Ecto neural progenitor cell (in vitro differentiated cells): ENCODE measurements at places on chromosomes 11 and 22.

DNA sequence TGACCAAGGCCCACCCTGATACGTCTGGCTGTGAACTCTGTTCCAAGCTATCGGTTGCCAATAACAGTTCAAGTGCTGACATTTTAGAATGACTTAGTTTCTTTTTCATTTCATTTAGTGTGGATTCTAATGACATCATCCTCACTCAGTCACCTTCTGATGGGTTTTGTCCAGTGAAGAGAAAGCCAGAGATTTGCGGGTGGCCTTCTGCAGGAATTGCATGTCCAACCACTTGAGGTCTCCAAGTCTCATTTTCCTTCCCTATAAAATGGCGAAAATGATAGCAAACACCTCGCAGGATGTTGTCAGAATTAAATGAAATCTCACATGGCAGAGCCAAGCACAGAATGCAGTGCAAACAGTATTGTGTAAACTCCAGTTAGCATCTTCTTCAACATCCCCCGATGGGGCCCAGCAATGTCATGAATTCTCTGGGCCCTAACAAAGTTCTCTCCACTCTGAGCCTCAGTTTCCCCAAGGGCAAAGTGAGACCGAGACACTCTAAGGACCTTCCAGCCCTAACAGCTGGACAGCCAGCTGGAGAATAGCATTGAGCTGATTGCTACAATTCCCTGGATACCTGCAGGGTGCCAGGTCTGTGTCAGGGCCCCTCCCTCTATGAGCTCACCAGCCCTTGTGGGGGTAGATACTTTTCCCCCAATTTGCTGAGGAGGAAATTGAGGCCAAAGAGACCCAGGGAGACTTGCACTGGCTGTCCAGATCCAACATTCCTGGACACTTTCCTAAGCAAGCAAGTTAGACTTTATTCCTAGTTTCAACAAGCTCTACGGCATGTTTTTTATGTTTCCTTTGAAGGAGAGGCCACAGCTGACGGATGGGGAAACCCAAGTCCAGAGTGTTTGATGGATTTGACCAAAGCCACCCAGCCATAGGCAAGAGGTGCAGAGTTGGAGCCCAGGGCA lies 286.7 kb downstream of the MN1 start:
- no peak for DNase-seq

DNA sequence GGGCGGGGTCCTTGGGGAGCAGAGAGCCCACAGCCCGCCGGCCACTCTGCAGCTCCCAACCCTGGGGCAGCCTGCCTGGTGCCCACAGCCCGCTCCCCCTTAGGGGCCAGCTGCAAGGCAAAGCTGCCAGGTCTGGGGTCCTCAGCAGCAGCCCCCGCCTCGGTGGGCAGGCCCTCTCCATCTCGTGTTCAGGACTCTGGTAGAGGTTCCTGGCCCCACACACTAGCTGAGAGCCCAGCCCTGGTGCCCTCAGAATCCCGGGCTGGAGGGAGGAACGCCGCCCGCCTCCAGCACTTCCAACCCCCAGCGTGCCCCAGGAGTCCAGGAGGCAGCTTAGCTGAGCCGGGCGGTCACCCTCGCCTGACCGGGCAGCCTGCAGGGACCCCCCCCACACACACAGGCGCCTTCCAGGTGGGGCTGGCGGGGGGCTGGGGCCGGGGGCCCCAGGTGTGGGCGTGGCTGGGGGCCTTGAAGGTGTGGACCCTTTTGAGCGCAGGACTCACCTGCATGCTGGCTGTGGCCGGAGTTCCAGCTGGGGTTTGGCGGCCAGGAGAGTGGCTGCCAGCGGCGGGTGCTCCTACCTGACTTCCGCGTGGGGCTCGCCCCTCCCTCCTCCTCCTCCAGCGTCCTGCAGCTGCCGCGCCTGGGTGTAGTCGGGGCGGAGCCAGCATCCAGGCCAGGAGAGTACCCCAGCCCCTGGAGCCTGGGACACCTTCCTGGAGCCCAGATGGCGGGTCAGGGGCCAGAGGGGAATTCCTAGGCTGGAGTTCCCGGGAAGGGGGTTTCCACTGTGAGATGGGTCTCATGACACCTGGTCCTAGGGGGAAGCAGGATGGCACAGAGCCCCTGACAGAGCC lies at the start of gene ANO9:
Gene ANO9 (minus strand): TSS at position 594 of the 857 bp plus-strand sequence. CDS start 85 bp downstream, at position 509.
- no peak for DNase-seq

GRCh38 chr11:9787260-9787659 lies 123.4 kb downstream of the SWAP70 start:
- no peak for DNase-seq

DNA sequence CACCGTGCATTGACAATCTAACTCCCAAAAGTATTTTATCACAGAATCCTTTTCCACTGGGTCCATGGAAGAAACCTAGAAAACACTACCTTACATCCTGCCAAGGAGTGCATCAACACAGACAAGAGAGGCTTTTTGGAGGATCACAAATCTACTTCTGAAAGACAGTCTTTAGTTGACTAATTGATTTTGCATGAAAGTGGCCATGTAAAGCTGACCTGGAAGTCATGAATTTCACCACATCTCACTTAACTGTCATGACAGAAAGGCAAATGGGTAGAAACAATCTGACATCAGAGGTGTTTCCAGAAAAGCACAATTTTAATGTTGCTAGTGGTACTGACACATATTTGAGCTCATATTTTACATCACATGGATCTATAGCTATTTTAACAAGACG lies 101.6 kb downstream of the FAM76B start:
- no peak for DNase-seq

GRCh38 chr11:96219981-96220623 lies 122.9 kb downstream of the MAML2 start:
- DNase-seq = no peak

- no peak for DNase-seq
Observed at GRCh38 chr11:118691926-118692830, 12.7 kb upstream of the TREH start.

DNA sequence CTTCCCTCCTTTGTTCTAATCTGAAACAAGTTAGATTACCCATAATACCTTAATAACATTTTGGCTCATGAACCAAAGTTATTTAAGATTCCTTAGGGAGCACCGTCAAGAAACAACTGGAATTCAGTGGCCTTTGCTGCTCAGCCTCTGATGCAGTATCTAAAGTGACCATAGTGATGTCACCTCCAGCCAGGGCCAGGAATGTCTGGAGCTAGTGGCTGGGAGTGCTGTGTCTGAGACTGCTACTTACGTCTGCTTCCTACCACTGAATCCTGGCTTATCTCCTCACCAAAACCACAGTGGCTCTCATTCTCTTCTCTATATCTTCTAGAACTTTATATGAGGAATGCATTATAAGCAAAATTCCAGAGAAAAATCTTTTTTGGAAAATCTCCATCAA lies 658.0 kb downstream of the DLG2 start:
- no peak for DNase-seq

GRCh38 chr11:130249371-130249770 lies 65.3 kb downstream of the ZBTB44 start:
- no peak for DNase-seq

DNA sequence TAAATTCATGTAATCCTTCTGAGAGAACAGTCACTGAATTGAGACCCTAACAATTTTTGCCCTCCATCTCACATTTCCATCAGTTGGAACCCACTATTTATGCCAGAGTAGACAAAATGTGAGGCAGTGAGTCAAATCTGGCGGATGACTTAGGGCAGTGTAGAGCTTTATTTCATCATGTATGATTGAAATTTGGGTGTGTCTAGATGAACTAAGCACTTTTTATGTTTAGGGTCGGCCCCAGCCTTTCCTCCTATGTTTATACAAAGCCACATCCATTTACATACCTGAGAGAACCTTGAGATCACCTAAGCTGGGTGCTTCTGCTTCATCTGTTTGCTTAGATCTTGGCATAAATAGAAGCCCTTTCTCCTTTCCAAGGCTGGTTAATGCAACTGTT lies 15.0 kb upstream of the MUC15 start:
- DNase-seq = no peak

DNA sequence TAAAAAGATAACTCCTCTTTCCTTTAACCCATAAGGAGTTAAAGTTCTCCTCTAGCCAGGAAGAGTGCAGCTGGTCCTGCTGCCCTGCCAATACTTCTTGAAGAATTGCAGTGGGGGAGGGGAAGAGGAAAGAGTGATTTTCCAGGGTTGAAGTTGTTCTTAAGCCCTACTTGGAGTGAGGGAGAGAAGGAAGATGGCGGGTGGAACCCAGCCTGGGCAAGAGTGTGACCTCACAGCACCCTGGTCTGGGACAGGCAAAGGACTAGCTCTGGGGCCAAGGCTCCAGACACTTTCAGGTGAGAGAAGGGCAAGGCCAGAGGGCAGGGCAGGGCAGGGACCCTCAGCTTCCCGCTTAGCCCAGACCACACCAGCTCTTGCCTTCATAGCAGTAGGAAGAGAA lies 6.6 kb downstream of the TNKS1BP1 start:
- DNase-seq = no peak

GRCh38 chr11:82775736-82776346 lies 42.2 kb upstream of the FAM181B start:
- peak; percentile 52 for DNase-seq

DNA sequence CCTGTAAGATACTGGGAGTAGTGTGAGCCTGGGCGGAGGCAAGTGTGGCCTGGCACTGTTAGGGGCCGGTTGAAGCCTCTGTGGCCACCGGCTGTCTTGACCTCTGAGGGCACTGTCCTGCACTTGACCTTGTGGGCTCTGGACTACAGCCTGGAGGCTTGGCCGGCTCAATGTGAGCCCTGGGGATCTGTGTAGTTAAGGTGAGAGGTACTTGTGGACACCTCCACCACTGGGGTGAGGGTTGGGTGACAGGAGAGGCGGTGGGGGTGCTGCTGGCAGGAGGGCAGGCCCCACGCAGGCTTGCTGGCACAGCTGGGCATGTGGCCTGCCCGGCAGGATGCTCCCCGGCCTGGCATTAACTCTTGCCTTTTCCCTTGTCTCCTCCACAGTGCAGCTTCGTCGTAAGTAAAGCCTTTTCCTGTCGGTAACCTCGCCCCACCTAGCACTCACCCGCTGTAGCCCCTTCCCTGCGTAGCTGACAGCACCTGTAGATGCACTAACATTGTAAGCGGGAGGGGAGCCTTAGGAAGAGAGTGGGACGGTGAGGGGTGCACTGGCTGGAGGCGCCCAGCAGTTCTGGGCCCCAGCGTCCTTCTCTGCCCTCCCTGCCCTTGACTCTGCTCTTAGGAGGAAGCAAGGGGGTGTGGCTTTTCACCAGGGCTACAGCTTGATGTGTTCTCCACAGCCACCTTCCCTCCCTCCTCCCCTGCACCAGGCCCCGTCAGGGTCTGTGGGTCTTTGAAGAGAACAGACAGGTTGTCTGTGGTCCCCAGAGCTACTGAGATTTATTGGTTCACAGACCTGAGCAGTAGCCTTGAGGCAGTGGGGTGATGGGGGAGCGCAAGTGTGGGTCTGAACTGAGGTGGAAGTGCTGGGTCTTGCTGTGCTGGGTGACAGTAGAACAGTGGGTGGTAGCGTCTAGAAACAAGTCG lies 17.6 kb downstream of the INCENP start:
- DNase-seq = peak; percentile 36

DNA sequence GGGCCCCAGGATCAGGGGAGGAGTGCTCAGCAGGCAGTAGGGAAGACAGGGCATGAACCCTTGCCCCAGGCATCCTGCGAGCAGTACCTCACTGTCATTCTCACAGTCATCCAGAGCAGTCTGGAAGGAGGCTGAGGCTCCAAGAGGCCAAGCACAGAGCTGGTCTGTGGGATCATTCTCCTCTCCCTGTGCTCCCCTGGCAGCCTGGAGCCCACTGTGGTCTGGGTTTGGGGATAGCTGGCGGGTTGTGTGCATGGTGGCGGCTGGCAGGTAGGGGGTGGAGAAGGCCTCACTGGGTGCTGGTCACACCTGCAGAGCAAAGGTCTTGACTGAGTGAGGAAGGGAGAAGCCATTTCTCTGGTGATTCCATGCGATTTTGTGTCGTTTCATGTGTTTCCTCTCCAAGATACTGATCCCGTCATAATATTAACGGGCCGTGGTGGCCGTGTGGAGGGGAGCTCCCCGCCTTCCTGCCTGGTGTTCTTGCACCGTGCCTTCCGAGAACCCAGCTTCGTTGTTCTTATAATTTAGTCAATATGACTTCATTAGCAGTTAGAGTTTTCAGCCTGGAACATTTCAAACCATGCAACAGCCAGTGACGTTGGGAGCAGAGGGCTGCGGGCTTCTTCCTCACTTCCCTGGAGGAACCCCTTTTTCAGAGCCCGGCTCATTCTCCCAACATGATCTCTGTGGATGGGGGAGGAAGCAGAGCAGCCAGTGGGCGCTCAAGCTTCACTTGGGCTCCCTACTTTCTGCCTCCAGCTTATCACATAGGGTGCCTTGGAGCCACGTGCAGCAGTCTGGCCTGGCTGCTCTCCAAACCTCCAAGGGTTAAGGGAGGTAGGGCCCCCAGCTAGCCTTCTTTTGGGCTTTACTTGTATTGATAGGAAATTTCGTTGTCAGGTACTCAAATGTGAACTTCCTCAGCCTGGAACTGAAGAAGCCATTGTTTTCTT lies 20.8 kb upstream of the ADORA2A start:
- DNase-seq = no peak

- DNase-seq = no peak
Observed at GRCh38 chr22:43004362-43005035, 10.4 kb downstream of the PACSIN2 start.

DNA sequence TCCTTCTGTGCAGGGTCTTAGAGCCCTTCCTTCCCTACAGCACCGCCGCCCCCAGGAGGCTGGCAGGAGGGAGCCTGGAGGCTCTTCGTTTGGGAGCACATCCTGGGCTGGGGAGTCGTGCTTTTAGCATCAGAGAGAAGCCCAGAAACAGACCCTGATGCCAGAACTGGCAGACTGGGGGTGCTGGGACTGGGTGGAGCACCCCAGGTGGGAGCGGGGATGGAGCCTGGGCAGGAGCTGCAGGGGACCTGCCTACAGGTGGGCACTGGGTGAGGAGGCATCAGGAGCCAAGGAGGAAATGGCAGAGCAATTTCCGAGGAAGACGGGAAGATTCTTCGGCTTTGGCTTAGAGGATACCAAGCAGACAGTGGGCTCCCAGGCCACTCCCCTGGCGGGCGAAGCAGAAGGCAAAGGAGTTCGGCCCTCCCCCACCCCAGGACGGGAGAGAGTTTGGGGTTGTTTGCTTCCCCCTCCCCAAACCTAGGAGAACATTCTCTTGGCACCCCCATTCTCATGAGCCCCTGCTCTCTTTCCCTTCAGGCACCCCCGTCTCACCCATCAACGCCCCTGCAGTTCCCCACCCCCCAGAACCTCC lies 1.1 kb downstream of the SYT7 start:
- no peak for DNase-seq

DNA sequence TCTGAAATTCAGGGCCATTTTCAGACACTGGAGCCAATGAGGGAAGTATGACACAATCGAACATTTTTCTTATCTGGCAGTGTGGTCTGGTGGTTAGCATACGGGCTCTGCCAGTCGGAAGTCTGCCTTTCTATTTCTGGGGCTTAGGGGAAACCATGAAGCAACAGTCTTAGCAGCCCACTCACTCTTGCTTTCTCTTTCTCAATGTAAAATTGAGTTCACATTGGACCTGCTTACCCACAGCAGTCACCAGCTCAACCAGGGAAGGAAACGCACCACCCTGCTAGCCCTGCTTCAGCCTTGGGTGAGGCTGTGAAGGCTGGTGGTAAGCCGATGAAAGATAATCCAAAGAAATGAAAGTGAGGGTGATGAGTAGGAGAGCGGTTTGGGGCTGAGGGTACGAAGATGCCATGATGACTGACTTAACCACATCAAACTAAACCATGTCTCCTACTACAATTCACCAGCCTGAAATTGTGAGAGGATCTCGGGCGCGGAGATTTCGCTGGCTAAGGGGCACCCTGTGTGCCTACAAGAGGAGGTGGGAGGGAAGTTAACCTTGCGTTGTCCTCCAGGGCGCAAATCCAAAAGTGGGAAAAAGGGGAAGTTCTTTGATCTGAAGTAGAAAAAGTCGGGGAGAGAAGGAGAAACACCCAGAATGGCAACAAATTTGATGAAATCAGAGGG lies 2.0 kb upstream of the LMO2 start:
- DNase-seq = no peak

GRCh38 chr11:27084518-27084917 lies 43.9 kb downstream of the BBOX1 start:
- DNase-seq = no peak
